ENCODE measurements at places on chromosomes 12 and 14. TPM values are rescaled to one million over a fixed set of nuclear protein-coding genes. Genes with fewer than 3 reads are reported as not detected.

Gene KCNC2
- 0.07 TPM for total RNA-seq

Gene KIF21A
- total RNA-seq: 55.1 TPM

Gene C12orf56
- total RNA-seq: 0.20 TPM

Gene SLC10A1
- total RNA-seq: 1.7 TPM

Gene MUCL1
- total RNA-seq: not detected

Gene TUBA1C
- 422 TPM for total RNA-seq

Gene OR4K13
- total RNA-seq: not detected

Gene ETFRF1
- 37.8 TPM for total RNA-seq

Gene TRHDE
- total RNA-seq: 5.0 TPM

Gene HELB
- total RNA-seq: 4.6 TPM

GRCh38 chr14:89910691-89911009, 43.9 kb downstream of the EFCAB11 start:
- no peaks in the 10 kb centered on the region for H3K27me3 ChIP-seq
- peak overlapping the region; percentile 5 for H3K4me3 ChIP-seq
- peaks cover 25% of the 10 kb centered on the region for H3K4me1 ChIP-seq
- peak overlapping the region; percentile 87 for H3K27ac ChIP-seq

- no peak overlapping the region for H3K4me3 ChIP-seq
- H3K27ac ChIP-seq: no peak overlapping the region
- H3K27me3 ChIP-seq: peaks cover 21% of the 10 kb centered on the region
- no peaks in the 10 kb centered on the region for H3K36me3 ChIP-seq
Measured at GRCh38 chr12:50055831-50056638, 1.4 kb upstream of the ASIC1 start.

GRCh38 chr12:98002887-98003493, 512.4 kb upstream of the TMPO start:
- H3K27ac ChIP-seq: no peak overlapping the region
- no peaks in the 10 kb centered on the region for H3K4me1 ChIP-seq
- no peak overlapping the region for H3K4me3 ChIP-seq
- H3K36me3 ChIP-seq: no peaks in the 10 kb centered on the region
- peaks cover 3% of the 10 kb centered on the region for H3K27me3 ChIP-seq
- DNase-seq: peak; percentile 72

DNA sequence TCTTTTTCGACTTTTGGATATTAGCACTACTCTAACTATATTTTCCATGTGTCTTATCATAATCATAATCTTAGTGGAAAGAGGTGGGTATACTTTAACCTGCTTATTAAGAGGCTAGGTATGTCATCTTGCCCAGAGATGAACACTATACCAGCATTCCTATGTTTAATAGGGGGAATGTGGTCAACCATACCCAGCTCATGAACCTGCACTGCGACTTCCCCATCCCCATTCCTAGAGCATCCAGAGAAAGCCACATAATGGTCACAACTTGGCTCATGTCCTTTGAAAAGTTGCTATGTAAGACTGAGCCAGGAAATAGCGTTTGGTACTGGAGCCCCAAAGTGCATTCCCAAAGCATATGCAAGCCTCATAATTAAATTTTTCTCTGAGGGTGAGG, 55.2 kb downstream of the TMCC3 start:
- no peaks in the 10 kb centered on the region for H3K27me3 ChIP-seq
- DNase-seq: no peak
- no peak overlapping the region for H3K27ac ChIP-seq
- H3K4me3 ChIP-seq: no peak overlapping the region
- no peaks in the 10 kb centered on the region for H3K36me3 ChIP-seq

DNA sequence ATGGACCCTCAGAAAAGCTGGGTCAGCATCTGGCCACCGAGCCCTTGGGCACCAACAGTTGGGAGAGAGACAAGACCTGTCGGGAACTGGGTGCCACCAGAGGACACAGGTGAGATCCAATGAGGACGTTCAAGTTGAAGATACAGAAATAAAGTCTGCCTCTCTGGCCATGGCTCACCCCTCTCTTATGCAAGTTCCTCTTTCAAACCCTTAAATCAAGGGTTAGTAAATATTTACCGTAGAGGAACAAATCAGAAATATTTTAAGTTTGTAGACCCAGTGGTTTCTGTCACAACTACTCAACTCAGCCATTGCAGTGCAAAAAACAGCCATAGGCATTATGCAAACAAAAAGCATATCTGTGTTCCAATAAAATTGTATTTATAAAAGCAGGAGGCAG, 76.5 kb upstream of the HSPB8 start:
- no peaks in the 10 kb centered on the region for H3K27me3 ChIP-seq
- H3K4me1 ChIP-seq: no peaks in the 10 kb centered on the region
- no peaks in the 10 kb centered on the region for H3K36me3 ChIP-seq
- no peak for DNase-seq
- H3K4me3 ChIP-seq: no peak overlapping the region

DNA sequence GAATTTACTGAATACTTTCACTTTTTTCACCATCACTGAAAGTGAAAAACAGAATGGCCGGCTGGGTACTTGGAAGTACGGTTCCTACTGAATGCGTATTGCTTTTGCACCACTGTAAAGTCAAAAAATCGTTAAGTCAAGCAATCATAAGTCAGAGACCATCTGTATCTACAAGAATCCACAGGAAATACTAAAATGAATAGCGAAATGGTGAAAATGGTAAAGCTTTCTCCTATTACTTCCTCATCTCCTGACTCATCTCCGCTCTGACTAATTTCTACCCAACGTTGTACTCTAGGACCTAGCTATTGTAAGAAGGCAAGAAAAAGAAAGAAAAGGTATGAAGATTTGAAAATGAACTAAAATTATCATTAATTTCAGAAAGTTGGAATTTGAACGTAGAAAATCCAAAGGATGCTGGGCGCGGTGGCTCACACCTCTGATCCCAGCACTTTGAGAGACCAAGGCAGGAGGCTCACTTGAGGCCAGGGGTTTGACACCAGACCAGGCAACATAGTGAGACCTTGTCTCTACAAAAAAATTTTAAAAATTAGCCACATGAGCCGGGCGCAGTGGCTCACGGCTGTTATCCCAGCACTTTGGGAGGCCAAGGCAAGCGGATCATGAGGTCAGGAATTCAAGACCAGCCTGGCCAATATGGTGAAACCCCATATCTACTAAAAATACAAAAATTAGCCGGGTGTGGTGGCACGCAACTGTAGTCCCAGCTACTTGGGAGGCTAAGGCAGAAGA, 5.3 kb upstream of the CDCA4 start:
- no peaks in the 10 kb centered on the region for H3K27me3 ChIP-seq
- no peaks in the 10 kb centered on the region for H3K4me1 ChIP-seq
- H3K4me3 ChIP-seq: no peak overlapping the region
- no peak overlapping the region for H3K27ac ChIP-seq

DNA sequence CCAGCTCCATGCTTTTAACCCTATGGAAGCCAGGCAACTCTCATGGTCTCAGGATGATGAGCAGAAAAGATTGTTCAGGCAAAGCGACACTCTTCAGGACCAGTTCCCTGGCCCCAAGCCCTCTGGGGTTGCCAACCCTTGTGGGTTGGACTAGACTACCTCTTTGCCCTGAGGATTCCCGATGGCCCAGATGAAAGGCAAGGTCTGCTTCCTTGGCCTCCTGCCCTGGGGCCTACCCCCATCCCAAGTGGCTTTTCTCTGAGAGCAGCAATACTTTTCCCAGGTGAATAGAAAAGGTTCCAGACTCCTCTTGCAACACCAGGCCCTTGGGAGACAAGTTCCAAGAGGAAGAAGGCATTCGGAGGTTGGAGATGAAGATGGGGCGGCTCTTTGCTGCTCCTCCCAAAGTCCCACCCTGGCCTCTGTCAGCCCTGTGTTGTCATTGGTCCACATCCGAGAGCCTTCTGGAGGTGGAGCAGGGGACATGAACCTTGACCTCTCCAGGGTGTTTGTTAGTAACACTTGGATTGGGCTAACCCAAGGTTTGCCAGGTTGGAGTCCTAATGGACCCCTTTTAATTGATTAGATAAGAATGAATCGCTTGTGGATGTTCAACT, 131.1 kb downstream of the GCH1 start:
- peaks cover 11% of the 10 kb centered on the region for H3K4me1 ChIP-seq
- peak overlapping the region; percentile 94 for H3K27ac ChIP-seq
- H3K27me3 ChIP-seq: no peaks in the 10 kb centered on the region
- no peak for DNase-seq
- no peaks in the 10 kb centered on the region for H3K36me3 ChIP-seq

GRCh38 chr14:71647086-71647784, 285.0 kb upstream of the RGS6 start:
- H3K36me3 ChIP-seq: no peaks in the 10 kb centered on the region
- H3K27ac ChIP-seq: peak overlapping the region; percentile 59
- DNase-seq: peak; percentile 44
- H3K4me1 ChIP-seq: peaks cover 25% of the 10 kb centered on the region
- no peaks in the 10 kb centered on the region for H3K27me3 ChIP-seq

DNA sequence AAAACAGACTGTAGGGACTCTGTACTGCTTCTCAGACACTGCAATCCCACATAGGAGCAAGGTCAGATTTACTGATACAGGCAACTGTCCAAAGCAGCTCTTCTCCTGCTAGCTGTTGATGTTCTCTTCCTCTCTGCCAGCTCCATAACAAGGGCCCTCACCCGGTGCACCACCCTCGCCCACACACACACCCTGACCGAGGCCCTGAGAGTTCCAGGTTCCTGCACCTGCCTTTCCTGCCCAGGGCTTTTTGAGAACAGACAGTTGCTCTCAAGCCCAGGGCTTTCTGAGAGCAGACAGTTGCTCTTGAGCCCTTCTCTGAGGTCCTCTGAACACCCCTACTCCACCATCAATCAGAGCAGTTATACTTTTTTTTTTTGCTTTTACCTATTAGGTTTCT, 233.8 kb upstream of the GARIN6 start:
- H3K36me3 ChIP-seq: no peaks in the 10 kb centered on the region
- no peak overlapping the region for H3K4me3 ChIP-seq

- DNase-seq: peak; percentile 88
- no peaks in the 10 kb centered on the region for H3K27me3 ChIP-seq
- H3K27ac ChIP-seq: no peak overlapping the region
- H3K4me1 ChIP-seq: peaks cover 5% of the 10 kb centered on the region
- no peaks in the 10 kb centered on the region for H3K36me3 ChIP-seq
Measured at GRCh38 chr12:98397323-98398105, 117.9 kb upstream of the TMPO start.

DNA sequence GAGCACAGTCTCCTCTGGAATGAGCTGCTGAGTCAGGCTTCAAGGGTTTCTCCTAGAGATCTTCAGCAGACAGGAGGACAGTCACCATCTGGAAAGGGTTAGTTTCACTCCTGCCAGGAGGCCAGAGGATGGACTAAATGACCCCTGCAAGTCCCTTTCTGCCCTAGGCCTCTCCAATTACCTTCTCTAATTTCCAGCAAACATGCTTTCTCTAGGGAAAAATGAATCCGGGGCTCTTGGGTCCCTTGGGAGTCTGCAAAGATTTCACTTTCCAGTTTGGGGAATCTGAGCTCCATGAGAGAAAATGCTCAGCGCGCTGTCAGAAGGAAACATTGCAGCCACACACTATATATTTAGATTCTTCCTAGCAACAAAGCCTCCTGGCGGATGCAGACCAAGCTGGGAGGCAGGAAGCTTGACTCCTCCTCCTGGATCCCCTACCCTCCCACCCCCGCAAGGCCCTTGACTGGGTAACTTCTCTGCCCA, 184.4 kb upstream of the CCND2 start:
- no peaks in the 10 kb centered on the region for H3K36me3 ChIP-seq
- peak; percentile 32 for DNase-seq
- H3K27ac ChIP-seq: peak overlapping the region; percentile 79
- no peak overlapping the region for H3K4me3 ChIP-seq
- H3K27me3 ChIP-seq: no peaks in the 10 kb centered on the region

GRCh38 chr14:102362084-102362483, 606 bp downstream of the CINP start:
- peak overlapping the region; percentile 83 for H3K27ac ChIP-seq
- peak; percentile 12 for DNase-seq
- peaks cover 16% of the 10 kb centered on the region for H3K4me1 ChIP-seq
- no peaks in the 10 kb centered on the region for H3K36me3 ChIP-seq
- peak overlapping the region; percentile 54 for H3K4me3 ChIP-seq

GRCh38 chr12:14849661-14850060, 6.3 kb upstream of the ART4 start:
- H3K4me1 ChIP-seq: peaks cover 3% of the 10 kb centered on the region
- H3K36me3 ChIP-seq: no peaks in the 10 kb centered on the region
- H3K4me3 ChIP-seq: no peak overlapping the region
- peak overlapping the region; percentile 8 for H3K27ac ChIP-seq
- DNase-seq: no peak
- H3K27me3 ChIP-seq: no peaks in the 10 kb centered on the region

GRCh38 chr14:53493320-53493719, 340.2 kb upstream of the DDHD1 start:
- H3K27ac ChIP-seq: peak overlapping the region; percentile 43
- peaks cover 8% of the 10 kb centered on the region for H3K4me1 ChIP-seq
- no peak for DNase-seq
- no peak overlapping the region for H3K4me3 ChIP-seq

DNA sequence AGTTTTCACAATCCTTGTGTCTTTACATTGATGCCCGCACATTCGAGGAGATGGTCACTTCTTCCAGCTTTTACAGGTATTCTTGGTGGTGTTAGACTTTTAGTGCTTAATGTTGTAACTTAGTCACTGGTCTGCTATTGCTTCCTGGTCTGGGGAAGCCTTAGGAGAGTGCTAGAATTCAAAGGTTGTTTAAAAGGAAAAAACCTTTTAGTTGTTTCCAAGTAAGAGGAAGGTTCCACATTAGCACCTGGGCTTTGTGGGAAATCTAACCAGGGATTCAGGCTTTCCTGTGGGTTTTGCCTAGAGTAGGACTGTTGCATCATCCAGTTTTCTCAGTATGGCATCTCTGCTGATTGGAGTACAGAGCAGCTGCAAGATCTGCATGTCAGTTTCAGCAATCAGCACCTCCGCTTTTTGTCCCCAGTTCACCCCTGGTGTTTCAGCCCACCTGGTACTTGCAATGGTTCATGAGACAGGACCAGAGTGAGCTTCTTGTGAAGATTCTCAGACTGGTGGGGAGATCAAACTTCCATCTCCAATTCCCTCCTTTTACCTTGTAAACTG, 44.0 kb upstream of the PLBD1 start:
- H3K27me3 ChIP-seq: no peaks in the 10 kb centered on the region
- no peak overlapping the region for H3K4me3 ChIP-seq
- no peak overlapping the region for H3K27ac ChIP-seq
- H3K36me3 ChIP-seq: no peaks in the 10 kb centered on the region

GRCh38 chr14:55103005-55103640, 25.9 kb upstream of the LGALS3 start:
- no peaks in the 10 kb centered on the region for H3K27me3 ChIP-seq
- no peaks in the 10 kb centered on the region for H3K36me3 ChIP-seq
- H3K4me3 ChIP-seq: no peak overlapping the region
- DNase-seq: peak; percentile 93

DNA sequence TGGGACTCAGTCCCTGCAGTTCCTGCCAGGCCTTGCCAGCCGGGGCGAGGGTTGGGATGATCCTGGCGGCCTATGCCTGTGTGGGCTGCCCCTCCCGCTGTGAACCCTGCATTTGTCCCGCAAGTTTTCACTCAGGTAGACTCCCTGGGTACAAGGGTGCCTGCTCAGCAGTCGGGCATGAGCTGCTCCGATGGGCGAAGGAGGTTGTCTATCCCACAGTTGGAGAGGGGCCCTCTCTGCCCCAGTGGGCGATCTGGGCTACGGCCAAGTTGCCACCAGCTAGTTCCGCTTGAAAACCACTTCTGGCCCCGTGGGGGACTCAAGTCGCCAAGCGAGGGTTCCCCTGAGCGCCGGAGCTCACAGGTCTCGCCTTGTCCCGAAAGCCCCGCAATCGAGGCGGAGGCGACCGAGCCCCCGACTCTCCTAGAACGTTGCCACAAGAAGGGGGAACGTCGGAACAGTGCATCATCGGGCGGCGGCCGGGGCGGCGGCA, 365 bp upstream of the TPI1 start:
- H3K4me1 ChIP-seq: peaks cover 21% of the 10 kb centered on the region
- no peak for DNase-seq
- H3K27ac ChIP-seq: peak overlapping the region; percentile 72

GRCh38 chr12:121446750-121447149, 46.8 kb downstream of the RNF34 start:
- H3K27me3 ChIP-seq: no peaks in the 10 kb centered on the region
- H3K36me3 ChIP-seq: no peaks in the 10 kb centered on the region
- H3K4me1 ChIP-seq: no peaks in the 10 kb centered on the region
- no peak overlapping the region for H3K27ac ChIP-seq
- H3K4me3 ChIP-seq: no peak overlapping the region
- DNase-seq: no peak
